Fibroblast of lung (primary cell): ENCODE measurements at places on chromosomes 4 and X.

DNA sequence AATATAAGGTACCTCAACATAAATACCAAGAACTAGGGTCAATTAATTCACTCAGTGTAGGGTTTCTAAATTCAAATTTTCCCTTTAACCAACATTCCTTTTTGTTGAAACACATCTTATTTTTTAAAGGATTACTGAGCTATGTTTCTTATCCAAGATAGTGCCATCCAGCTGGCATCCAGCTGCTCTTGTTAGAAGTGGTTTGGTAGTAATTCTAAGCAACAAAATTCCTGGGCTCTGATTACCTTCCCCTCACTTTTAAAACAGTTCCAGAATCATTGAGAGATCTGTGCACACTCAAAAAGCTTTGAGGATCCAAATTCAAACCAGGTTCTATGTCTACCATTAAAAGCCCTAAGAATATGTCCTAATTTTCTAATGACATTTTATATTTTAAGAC is 583.7 kb downstream of the TRIML1 start:
- no peak for DNase-seq

GRCh38 chr4:184100297-184100885 is 117.3 kb downstream of the ENPP6 start:
- peak; percentile 43 for DNase-seq

DNA sequence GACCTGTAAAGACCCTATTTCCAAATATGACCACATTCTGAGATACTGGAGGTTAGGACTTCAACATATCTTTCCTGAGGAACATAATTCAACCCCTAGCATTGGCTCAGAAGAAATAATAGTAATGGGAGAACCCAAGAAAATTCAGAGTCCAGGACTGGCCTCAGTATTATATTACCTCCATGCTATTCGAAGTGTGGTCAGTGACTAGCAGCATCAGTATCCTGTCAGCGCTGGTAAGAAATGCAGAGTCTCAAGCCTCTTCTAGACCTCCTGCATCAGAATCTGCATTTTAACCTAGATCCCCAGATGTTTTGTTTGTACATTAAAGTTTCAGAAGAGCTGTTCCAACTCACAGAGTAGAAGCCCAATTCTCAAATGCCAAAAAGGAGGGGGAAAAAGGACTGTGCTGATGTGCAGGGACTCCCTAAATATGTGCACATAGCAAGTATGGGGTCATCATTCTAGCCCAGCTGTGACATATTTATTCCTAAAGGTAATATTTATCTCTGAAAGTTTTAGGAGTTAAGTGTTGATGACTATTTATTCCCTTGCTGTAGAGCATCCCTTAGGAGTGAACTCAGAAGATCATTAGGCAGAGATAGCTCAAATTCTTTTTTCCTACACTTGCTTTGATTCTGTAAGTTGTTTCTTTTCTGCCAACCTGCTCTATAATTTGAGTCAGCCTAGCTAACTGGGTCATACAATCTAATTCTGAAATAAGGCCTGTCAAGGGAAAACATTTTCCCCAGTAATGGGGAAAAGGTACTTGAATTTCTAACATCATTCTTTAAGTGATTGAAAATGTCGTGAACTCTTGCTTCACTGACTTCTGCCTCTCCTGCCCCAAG is 361.9 kb downstream of the ARHGAP24 start:
- no peak for DNase-seq

DNA sequence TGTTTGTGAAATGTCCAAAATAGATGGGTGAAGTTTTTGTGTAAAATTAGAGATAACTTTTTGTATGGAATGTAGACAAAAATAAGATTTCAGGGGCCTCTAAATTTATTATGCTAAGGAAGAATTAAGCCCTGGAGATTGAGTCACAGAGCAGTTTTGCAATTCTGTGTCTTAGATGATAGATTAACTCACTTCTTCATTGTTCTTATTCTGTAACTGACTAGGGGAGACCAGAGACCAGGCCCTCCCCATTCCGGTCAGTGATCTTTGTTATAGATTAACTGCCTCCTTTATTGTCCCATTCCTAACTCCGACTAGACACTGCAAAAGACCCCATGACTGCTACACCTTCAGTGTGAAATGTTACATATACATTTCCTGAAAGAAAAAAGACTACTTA is 238.4 kb upstream of the TAPT1 start:
- no peak for DNase-seq
